ENCODE measurements at places on chromosomes 6 and 20.
A peak's percentile ranks its signal among the peaks of the same experiment; 100 is the strongest.

- DNase-seq: no peak
Measured at GRCh38 chr20:51354191-51354768, 188.2 kb downstream of the NFATC2 start.

GRCh38 chr6:127690092-127690491 lies 113.1 kb downstream of the C6orf58 start:
- DNase-seq: no peak

- DNase-seq: peak; percentile 80
Measured at GRCh38 chr6:106087548-106088325, 1.6 kb downstream of the PRDM1 start.

DNA sequence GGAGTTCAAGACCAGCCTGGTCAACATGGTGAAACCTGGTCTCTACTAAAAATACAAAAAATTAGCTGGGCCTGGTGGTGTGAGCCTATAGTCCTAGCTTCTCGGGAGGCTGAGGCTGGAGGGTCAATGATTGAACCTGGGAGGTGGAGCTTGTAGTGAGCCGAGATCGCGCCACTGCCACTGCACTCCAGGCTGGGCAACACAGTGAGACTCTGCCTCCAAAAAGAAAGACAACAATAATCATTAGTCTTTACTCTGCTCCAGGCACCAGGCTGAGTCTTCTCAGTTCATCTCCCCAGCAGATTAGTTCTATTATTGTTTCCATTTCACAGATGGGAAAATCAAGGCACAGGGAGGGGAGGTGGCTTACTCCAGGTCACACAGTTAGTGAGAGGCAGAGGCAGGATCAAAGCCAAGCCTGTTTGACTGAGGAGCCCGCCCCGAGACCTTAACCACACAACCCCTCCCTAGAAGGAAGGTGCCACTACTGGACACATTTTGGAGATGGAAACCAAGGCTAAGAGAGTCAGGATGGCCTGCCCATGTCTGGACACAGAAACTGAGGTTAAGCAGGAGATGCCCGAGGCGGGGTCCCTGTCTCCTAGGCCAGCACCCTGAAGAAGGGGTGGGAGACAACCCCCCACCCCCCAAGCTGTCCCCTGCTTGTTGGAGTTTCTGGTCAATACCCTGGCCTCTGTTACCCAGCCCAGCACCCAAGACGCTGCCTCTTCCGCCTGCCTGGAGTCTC lies 75.8 kb downstream of the CEBPB start:
- no peak for DNase-seq

DNA sequence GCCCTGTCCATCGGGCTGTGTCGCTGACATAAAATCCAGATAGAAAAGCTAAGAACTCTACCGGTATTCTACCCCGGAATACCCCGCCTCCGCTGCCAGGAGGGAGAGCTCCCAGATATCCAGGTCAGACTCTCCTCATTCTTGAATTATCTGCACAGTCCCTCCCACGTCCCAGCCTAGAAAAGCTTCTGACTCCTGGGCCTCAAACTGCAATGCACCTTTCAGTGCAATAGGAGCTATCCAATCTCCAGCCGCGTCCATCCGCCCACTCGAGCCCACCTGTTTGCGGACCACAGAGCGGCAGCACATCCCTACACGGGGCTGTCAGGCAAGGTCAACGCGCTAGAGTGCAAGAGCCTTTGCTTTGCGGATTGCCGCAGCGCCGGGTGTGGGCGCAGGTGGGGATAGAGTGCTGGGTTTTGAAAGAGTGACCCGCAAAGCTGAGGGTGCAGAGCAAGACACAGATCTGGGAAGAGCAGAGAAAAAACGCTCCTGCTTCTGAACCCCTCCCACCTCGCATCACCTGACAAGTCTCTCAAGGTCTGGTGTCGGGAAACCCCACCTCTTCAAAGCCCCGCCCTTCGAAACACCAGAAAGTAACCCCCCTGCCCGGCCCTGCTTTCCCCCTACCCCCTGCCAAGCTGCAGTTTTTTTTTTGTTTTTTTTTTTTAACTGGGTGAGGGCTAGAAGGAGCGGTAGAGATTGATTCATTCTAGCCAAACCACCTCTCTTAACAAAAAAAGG lies 1.3 kb downstream of the TAPBP start:
- DNase-seq: peak; percentile 59

DNA sequence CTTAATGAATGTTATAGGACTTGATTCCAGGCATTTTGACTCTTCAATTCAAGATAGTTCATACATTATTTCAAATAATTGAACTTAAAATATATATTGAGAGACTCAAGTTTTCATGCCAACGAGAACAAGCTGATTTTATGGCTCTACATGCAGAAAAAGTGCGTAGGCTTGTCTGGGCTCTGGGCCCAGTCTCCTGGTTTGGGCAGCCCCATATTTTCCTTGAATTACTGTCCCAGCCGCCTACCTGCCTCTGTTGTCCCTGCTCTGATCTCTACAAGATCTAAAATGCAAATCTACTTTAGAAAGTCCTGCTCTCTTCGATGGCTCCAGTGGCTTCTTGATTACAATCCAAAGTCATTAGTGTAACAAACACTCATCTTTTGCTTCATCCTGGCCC lies 537.4 kb upstream of the CHD6 start:
- no peak for DNase-seq

GRCh38 chr6:95576998-95577303 lies 384 bp upstream of the MANEA start:
- DNase-seq: no peak

- DNase-seq: no peak
Measured at GRCh38 chr20:56628015-56628872, 862 bp upstream of the TFAP2C start.

- DNase-seq: no peak
Measured at GRCh38 chr6:45607798-45608197, 230.1 kb upstream of the SUPT3H start.

- DNase-seq: no peak
Measured at GRCh38 chr6:26520237-26520849, 17.8 kb upstream of the HMGN4 start.

DNA sequence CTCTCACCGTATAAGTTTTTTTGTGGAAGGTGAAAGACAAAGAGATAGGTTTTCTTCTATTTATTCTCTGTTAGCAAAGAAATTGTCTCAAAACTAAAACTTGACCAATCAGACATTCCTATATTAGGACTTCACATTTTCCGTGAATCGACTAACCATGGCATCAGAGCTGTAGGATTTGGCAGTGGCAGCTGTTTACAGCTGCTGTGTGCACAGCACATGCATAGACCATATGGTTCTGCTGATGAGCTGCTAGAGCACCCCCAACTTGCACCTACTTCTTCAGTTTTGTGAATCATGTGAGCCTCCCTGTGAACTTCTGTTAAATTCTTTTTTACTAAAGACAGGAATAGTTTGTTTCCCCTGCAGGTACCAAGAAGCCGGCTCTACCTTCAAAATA lies 157.9 kb downstream of the RFX6 start:
- DNase-seq: no peak

GRCh38 chr20:53284696-53285095 lies 308.9 kb downstream of the ZNF217 start:
- no peak for DNase-seq

GRCh38 chr6:118263921-118264486 lies 284.1 kb upstream of the PLN start:
- no peak for DNase-seq

DNA sequence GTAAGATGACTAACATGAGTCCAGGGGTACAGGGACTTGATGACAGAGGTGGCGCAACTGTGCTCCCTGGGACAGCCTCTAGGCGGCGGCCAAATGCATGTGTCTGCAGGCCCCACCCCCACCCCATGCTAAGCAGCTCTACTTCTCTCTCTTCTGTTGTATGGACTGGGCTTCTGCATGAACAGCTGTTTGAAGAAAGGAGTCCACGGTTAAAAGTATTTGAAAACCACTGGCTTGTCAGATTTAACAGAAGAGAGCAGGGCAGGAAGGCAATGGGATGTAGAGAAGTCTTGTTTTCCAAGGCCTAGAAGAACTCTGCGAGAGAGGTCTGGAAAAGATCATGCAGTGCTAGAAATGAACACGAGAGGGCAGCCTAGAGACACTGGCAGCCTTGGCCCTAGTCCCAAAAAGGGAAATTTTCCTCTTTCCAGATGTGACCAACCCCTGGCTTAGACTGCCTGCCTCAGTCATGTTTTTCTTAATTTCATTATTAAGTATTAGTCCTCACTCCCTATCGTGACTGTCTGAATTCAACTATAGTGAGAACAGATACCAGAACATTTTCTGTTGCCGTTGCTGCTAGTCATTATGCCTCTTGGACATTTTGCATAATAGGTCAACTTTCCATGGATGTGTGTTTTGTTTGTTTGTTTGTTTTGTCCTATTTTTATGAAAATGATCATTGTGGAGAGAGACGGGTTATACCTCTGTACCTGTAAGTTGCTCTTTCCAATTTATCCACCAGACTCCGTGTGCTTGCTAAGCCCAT lies 265.0 kb downstream of the ADGRG6 start:
- DNase-seq: peak; percentile 91
